CD4-positive, alpha-beta T cell treated with Interleukin-1 beta for 1 hour (primary cell): ENCODE measurements at places on chromosomes 2 and 18.

DNA sequence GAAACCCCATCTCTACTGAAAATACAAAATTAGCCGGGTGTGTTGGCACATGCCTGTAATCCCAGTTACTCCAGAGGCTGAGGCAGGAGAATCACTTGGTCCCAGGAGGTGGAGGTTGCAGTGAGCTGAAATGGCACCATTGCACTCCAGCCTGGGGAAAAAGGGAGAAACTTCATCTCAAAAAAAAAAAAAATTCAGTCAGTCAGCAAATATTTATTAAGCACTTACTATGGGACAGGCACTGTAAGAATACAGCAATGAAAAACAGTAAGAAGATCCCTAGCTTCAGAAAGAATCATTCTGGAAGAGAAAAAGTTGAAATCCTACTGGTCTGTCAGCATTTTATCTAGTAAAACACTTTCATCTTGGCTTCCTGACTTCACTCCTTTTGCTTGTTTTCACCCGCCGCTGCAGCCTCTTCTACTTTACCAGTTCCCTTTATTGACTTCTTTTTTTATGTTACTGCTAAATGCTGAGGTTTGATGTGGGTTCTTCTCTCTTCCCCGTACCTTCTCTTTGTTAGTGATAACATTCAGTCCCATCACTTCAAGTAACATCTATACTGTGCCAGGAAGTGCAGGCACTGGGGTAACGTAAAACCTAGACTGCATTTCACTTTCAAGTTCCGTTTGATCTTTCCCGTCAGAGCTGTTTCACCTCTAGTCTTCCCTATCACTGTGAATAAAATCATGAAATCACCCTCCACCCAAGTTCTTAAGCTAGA lies 10.8 kb upstream of the TAF4B start:
- peak; percentile 50 for DNase-seq

- no peak for DNase-seq
Measured at GRCh38 chr2:181841079-181841478, 50.5 kb upstream of the ITPRID2 start.

- DNase-seq: no peak
Measured at GRCh38 chr2:239824046-239824694, 201.0 kb downstream of the NDUFA10 start.

GRCh38 chr18:58315739-58316215 lies 271.8 kb downstream of the NEDD4L start:
- DNase-seq: no peak

GRCh38 chr2:240418311-240418710 lies 17.2 kb upstream of the GPC1 start:
- no peak for DNase-seq

DNA sequence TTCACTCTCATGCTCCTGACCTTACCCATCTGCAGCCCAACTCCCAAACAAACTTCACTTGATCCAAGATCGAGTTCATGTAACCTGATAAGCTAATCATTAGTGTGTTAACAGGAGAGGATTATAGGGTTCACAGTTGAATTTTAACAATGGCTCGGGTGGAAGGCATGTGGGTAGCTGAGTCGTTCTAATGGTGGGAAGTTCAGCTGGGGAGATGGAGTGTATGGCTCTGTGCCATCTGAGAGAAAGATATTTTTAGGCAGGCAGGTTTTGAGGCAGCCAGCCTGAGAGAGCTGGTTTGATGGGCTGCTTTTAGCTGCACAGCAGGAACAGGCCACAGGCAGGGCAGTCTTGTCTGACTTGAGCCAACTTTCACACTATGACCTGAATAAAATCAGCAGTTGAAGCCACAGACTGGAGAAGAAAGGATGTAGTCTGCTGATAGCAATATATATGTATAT lies 17.7 kb upstream of the NFE2L2 start:
- DNase-seq: no peak

- DNase-seq: no peak
Measured at GRCh38 chr2:166764216-166764615, 124.1 kb upstream of the XIRP2 start.

DNA sequence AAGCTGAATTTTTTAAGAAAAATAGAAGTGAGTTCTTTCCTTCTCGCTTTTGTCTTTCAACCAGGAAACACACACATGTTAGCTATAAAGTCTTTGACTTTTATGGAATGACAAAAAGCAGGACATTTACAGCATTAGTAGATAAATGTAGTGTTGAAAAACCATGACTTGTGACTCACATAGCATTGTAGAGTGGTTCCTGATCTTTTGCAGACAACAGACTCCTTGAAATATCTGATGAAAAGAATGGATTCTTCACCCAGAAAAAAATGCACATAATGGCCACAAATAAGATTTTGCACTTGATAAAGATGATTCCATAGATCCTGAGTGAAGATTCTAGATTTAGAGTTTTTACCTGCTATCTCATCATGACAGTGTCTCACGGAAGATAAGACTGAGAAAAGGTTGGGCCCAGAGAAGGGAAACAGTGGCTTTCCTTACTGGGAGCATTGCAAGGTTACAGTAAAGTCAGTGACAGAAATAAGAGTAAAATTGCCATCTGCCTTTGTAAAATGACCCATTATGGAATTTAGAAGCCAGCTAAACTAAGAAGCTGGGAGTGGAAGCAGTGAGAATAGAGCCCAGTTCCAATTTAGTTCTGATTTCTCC lies 14.0 kb downstream of the SMARCAL1 start:
- DNase-seq: no peak

- DNase-seq: no peak
Measured at GRCh38 chr2:120448961-120449810, 103.2 kb downstream of the INHBB start.

GRCh38 chr18:53701697-53702096 lies 522.8 kb downstream of the MBD2 start:
- no peak for DNase-seq

DNA sequence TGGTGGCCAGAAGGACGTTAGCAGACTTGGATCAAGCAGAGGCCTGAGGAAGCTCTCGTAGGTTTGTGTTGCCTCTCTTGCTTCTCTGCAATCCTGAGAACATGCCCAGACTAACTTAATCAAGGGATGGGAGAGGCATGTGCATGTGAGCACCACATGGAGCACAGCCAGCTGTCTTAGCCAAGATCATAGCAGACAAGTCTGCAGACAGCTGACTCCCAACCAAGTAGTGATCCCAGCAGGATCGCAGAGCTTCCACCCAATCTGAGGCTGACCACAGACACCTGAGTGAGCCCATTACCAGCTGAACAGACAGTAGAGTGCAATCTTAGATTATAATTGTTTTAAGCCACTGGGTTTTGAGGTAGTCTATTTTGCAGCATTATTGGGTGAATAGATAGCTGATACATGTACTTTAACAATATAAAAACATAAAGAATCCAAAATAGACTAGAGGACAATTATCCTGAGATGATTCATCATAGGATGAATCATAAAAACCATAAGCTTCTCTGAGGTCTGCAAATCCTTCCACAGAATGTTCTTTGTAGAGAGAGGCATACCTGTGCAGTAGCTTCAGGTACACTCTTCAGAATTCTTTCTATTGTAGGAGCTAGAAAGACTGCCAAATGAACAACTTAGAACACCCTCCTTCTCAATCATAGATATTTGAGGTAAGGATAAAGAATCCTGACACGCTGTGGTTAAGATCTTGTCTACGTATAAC lies 25.2 kb upstream of the FAM110C start:
- no peak for DNase-seq

- no peak for DNase-seq
Measured at GRCh38 chr2:233259730-233260129, 8.3 kb downstream of the ATG16L1 start.

GRCh38 chr18:42211201-42211600 lies 256.2 kb downstream of the PIK3C3 start:
- no peak for DNase-seq
